Stimulated activated CD8-positive, alpha-beta memory T cell treated with anti-CD3 and anti-CD28 coated beads, Interleukin-15, amount 100 ng/mL, for 4 hours (primary cell): ENCODE measurements at places on chromosomes 2 and 18.

GRCh38 chr2:71226096-71226964 is 573 bp downstream of the PAIP2B start:
- no peak for DNase-seq

DNA sequence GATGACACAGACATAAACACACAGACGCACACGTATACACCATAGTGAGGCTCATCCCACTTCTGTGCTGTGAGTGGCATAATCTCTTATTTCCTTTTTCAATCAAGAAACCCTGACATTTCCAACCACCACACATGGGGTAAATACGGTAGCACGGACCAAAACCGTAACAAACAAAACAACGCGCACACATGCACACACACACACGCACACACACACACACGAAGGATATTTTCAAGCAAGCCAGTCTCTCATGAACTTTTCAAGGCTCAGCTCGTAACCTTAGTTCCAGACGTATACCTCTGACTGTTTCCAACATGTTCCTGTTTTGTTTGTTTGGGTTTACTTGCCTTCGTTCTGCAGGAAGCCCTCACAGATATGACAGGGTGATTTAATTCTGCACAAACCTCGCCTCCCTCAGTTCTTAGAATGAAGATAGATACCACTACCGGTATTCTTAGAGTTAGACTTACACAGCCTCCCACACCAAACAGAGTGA is 119.8 kb downstream of the BCL2 start:
- DNase-seq = no peak

DNA sequence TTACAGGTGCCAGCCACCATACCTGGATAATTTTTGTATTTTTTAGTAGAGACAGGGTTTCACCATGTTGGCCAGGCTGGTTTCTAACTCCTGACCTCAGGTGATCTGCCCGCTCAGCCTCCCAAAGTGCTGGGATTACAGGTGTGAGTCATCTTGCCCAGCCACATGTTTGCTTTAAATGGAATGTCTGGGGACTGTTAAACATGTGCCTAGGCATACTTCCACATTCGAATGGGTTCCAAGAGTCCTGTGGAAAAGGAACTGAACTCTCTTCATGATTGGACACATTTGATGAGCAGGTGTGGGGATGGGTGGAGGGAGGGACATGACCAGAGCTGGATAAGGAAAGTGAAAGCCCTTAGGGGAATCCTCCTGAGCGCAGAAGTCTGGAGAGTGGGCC is 58.4 kb upstream of the GREB1L start:
- DNase-seq = no peak

GRCh38 chr2:121297217-121297830 is 12.3 kb upstream of the TFCP2L1 start:
- DNase-seq = no peak

DNA sequence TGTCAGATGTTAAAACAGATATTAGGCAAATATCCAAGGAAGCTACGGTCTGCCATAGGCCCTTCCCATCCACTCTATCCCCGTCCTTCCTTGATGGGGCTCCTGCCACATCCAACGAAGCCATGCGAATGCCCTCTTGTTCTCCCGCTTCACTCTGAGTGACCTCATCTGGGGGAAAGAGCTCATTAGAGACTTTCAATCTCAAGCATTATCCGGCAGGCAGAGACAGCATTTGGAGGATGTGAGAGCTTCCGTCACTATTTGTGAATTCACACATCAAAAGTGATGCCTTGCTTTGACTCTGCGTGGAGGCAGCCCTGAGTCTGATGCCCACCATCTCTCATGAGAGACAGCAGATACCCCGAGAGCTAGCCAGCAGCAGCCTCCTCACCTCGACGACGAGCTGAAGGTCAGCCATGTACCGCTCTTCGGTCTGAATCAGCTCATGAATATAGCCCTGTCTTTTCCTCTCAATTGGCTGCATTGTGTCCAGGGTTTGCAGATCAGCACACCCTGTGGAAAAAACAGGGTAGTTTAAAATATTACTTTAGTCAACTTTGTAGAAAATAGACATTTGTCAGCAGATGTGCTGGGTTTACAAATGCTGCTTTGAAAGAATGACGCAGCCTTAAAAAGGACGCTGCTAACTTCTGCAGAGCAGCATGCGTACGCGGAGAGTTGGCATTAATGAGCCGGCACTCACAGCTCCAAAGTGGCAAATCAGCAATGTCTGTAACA is 45.9 kb downstream of the FAM228A start:
- no peak for DNase-seq

GRCh38 chr2:9232886-9233285 is 26.3 kb downstream of the ASAP2 start:
- DNase-seq = no peak

GRCh38 chr2:134142341-134142738 is 111.5 kb upstream of the MGAT5 start:
- DNase-seq = no peak

DNA sequence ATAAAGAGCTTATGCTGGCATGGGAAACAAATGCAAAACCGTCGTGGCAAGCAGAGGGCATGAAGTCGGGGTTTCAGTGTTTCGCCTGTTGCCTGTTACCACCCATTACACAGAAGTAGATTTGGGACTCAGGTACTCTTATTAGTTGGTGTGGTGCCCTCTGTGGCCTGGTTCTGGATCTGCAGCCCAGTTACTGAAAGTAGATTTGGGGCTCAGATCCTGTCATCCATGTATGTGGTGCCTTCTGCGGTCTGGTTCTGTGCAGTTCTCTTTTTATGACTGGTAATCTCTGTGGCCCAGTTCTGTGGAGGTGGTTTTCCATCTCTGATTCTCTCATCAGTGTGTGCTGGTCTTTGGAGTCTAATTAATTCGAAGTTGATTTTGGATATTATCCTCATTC is 45.2 kb downstream of the ADNP2 start:
- no peak for DNase-seq

GRCh38 chr18:5036523-5036922 is 160.5 kb downstream of the AKAIN1 start:
- DNase-seq = no peak

- no peak for DNase-seq
Measured at GRCh38 chr2:239898292-239898925, 126.7 kb downstream of the NDUFA10 start.

DNA sequence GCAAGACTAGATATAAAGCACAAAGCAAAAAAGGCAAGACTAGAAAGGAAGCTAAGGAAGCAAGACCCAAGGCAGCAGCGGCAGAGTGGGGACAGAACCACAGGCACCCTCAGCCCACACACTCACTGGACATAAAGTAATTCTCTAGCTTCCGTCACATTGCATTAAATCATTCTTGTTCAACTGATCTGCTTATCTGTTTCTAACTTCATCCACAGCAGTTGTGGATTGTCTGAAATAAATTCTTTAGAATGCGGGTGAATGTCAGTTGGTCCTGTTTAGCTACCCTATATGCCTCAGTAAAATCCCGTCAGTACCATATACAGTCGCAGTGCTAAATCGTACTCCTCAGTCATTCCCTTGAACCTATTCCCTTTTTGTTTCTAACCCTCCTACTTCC is 183.2 kb upstream of the SLC39A10 start:
- no peak for DNase-seq

- no peak for DNase-seq
Measured at GRCh38 chr2:158967114-158967730, 1.2 kb upstream of the TANC1 start.

- DNase-seq = no peak
Measured at GRCh38 chr2:40466332-40466906, 14.5 kb upstream of the SLC8A1 start.

DNA sequence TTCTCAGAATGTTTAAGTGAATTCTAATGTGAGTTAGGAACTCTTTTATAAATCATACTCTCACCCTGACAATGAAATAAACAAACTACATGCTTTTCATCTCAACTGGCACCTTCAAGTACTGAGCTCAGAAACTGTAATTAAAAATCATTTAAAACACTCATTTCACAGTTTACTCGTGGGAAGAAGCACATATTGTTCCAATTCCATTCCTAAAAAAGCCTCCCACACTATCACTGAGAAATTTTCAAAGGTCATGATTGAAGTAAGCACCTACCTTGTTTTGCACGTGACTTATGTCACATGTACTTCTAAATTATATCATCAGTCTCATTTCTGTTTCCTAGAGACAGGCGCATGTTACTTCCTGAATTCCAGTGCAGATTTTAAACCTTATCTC is 678.1 kb upstream of the SLC8A1 start:
- DNase-seq = no peak

DNA sequence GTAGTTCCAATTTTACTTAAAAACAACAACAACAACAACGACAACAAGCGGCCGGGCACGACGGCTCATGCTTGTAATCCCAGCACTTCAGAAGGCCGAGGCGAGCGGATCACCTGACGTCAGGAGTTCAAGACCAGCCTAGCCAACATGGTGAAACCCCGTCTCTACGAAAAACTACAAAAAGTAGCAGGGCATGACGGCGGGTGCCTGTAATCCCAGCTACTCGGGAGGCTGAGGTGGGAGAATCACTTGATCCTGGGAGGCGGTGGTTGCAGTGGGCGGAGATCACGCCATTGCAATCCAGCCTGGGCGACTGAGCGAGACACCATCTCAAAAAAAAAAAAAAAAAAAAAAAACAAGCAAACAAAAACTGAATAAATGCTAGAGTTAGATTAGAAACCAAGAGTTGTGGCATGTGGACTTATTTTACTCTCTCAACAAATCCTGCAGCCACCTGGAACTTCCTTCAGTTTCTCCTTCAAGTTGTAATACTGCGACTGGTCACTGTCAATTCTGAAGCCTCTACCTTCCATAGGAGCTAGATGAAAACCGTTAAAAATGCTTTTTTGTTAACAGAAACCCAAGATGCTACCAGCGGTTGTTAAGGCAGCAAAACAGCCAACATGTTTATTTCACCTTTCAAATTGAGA is 1.3 kb downstream of the ATP5F1A start:
- no peak for DNase-seq

DNA sequence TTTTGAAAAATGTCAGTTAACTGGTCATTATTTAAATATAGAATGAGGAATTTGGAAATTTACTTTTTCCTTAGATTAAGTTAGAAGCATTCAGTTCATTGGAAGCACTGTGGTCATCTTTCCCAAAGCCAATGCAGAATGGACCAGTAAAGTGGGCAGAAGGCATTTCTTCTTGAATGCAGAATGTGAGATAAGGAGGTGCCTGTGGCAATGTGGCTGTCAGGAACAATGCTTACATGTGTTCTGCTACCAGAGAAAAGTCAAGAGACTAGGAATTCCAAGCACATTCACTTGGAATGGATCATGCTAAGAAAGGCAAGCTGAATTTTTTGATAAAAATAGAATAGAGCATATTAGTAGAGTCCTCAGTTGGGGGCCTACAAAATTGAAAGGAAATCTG is 295.0 kb upstream of the KCNH7 start:
- DNase-seq = no peak

- no peak for DNase-seq
Measured at GRCh38 chr2:122543815-122544214, 788.4 kb downstream of the TSN start.

GRCh38 chr18:47758000-47758399 is 172.5 kb downstream of the SMAD2 start:
- DNase-seq = no peak

- DNase-seq = no peak
Measured at GRCh38 chr2:238423561-238424312, 3.0 kb upstream of the ASB1 start.

- no peak for DNase-seq
Measured at GRCh38 chr2:205511221-205511620, 171.1 kb upstream of the NRP2 start.

DNA sequence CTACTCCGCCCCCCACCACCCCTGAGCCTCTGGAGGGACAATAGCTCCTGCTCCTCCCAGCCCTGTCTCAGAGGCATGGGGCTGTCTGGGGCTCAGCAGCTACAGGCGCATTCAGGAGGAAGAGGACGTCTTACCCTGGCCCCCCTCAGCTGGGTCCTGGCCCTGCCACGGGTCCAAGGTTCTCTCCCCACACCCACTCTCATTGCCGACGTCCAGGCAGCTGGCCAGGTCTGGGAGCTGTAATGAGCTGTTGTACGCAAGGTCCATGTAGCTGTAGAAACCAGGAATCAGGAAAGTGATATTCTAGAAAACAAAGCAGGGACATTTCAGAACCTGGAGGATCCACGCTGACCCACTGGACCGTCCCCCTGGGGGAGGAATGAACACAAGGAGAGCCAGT is 13.5 kb downstream of the PASK start:
- no peak for DNase-seq

- no peak for DNase-seq
Measured at GRCh38 chr2:238169708-238170251, 11.0 kb downstream of the ERFE start.

DNA sequence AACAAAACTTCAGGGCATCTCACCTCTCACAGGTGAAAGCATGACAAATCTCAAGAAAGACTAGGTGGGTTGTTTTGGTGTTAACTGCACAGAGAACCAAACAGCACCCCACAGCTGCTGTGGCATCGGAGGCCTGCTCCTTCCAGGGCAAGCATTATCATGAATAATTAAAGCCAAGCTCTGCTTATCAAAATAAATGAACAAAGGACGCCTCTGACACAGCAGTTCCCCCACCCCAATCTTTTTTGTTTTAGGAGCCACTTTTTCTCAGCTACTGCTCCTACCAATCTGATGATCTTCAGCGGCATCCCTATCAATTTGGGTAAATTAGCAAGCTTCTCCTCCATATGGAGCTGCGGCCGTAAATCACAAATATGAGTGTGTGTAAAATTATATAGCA is 58.6 kb downstream of the KLF7 start:
- no peak for DNase-seq

DNA sequence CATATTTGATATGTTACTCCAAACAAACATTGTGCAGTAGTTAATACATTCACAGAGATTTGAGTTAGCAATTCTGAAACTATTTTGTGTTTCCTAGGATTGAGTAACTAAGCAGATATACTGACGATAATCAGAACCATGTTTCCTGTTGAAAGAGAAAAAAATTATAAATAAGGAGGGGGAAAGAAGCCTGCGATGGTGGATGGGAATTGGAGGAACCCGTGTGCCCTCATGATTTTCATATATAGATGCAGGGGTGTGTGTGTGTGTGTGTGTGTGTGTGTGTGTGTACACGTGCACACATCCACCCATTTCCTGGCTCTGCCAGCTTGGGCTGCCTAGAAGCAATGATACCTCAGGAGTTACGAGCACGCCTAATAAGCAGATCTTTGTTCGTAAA is 56.9 kb downstream of the LPIN2 start:
- no peak for DNase-seq

DNA sequence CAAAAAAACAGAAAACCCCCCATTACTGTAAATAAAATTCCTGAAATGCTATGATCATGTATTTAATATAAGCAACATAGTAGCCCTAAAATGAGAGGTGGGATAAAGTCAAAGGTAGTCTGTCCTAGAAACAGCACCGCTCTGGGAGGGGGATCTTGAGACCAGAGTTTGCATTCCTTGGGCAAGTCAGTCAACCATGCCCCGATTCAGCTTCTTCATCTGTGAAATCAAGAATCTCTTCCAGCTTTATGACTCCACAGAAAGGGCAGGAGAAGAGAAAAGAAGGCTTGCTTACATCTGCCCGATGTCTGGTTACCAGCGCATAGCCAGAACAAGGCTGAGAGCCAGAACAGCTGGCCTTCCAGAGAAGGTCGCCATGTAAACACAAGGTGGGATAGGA is 2.1 kb upstream of the FBLN7 start:
- no peak for DNase-seq

- DNase-seq = no peak
Measured at GRCh38 chr2:135909976-135910375, 33.7 kb upstream of the MCM6 start.
